SHP77 treated with DMSO at 0.1 percent for 48 hours (cell line): ENCODE measurements at places on chromosomes 7 and 10.

DNA sequence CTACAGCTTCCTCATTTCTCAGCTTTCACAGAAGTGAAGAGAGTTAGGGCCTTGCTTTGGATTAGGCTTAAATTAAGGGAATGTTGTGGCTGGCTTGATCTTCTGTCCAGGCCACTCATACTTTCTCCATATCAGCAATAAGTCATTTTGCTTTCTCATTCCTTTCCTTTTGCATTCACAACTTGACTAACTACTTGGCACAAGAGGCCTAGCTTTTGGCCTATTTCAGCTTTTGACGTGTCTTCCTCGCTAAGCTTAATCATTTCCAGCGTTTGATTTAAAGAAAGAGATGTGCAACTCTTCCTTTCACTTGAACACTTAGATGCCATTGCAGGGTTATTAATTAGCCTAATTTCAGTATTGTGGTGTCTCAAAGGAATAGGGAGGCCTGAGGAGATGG, 712.0 kb downstream of the INHBA start:
- DNase-seq = no peak

- DNase-seq = no peak
Measured at GRCh38 chr10:29473406-29474100, 161.2 kb downstream of the SVIL start.

DNA sequence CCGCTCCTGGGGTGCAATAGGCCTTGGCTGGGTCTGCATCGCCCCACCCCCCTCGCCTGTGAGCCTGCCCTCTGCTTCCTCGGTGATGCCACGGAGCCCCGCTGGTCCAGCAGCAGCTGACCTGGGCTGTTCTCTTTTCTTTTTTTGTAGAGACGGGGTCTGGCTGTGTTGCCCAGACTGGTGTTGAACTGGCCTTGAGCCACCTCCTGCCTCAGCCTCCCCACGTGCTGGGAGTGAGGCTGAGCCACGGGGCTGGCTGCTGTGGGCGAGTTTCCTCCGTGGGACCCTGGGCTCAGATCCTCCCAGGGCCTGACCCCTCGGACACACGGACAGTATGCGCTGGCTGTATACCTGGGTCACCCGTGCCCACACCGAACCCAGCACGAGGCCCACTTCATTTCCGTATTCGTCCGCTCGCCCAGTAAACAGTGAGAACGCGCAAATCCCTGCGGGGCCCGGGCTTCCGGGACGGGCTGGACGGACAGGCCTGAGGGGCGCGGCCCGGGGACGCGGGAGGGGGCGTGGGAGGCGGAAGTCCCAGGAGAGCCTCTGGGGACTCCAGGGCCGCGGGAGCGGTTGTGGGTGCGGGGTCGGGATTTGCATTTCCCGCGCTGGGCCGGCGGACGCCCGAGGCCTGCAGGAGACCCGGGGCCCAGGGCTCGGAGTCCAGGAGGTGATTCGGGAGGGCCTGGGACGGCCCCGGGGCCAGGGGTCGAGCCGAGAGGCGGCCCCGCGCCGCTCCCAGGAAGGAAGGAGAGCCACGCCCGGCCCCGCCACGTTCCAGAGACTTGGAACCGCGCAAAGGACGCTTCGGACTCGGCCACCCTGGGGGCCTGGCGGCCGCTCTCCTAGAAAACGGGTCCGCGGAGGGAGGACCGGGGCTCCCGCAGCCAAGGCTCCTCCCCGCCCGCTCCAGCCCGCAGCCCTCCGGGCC, 57.7 kb upstream of the DNAJB6 start:
- no peak for DNase-seq

DNA sequence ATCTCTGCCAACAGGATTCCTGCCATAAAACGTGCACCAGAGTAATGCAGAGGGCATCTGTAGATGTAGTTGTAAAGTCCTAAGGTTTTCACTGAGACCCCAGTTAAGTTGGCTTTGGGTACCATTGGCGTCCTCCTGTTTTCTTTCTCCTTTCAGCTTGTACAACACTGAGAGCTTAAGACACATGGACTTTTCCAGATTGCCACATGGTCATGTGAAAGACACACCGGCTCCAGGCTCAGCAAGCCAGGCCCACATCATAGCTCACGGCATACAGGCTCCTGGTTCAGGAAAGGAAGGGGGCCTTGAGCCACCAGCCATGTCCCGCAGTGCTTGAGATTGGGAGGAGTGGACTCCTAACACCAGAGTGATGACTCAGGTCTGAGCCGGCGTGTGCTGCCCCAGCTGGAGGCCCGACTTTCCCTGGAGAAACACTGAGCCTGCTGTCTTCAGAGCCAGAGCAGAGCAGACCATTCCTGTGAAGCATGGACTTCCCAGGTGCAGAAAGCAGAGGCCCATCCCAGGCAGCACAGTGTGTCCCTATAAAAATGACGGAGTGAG, 252.7 kb downstream of the PRPF18 start:
- no peak for DNase-seq
